WTC11 (cell line): ENCODE measurements at places on chromosomes 5 and 9. TPM values are rescaled to one million over a fixed set of nuclear protein-coding genes. Genes with fewer than 3 reads are reported as not detected.

GRCh38 chr5:7415123-7415522, 19.2 kb downstream of the ADCY2 start:
- no peak for DNase-seq
- no peak overlapping the region for H3K4me3 ChIP-seq
- no peaks in the 10 kb centered on the region for H3K27me3 ChIP-seq
- peaks cover 55% of the 10 kb centered on the region for H3K36me3 ChIP-seq
- H3K27ac ChIP-seq = no peak overlapping the region

HMMR gene
- 69.1 to 78.5 TPM (median 73.3 TPM) in 3 replicates for total RNA-seq

- H3K27me3 ChIP-seq = no peaks in the 10 kb centered on the region
- H3K4me3 ChIP-seq = no peak overlapping the region
- no peak for DNase-seq
- 0 out of 2 replicates have a peak, but pooled peaks cover 2% of the 10 kb centered on the region for H3K36me3 ChIP-seq
These were observed 36.4 kb upstream of the GDNF start for GRCh38 chr5:37876245-37876644.

- DNase-seq = no peak
- H3K4me3 ChIP-seq = no peak overlapping the region
- no peaks in the 10 kb centered on the region; the same call in 1 of the 2 replicates for H3K27me3 ChIP-seq
- H3K36me3 ChIP-seq = peaks cover 27% of the 10 kb centered on the region
- H3K4me1 ChIP-seq = no peaks in the 10 kb centered on the region
These were observed 17.8 kb downstream of the UNC13B start for GRCh38 chr9:35179347-35180280.

GRCh38 chr9:112487799-112488340, 1.2 kb downstream of the KIAA1958 start:
- no peaks in the 10 kb centered on the region for H3K27me3 ChIP-seq
- DNase-seq = no peak
- H3K4me3 ChIP-seq = peak overlapping the region; percentile 94
- H3K36me3 ChIP-seq = peaks cover 9% of the 10 kb centered on the region

GRCh38 chr9:86183229-86184137, 76.0 kb downstream of the C9orf153 start:
- peaks cover 4% of the 10 kb centered on the region for H3K27me3 ChIP-seq
- H3K4me3 ChIP-seq = no peak overlapping the region
- peaks cover 9% of the 10 kb centered on the region for H3K36me3 ChIP-seq
- DNase-seq = no peak
- H3K4me1 ChIP-seq = peaks cover 55% of the 10 kb centered on the region
- no peak overlapping the region for H3K27ac ChIP-seq

FOXD4L4 gene
- 0.14 TPM in 1 of 3 replicates, not detected in the others for total RNA-seq

- H3K36me3 ChIP-seq = no peaks in the 10 kb centered on the region
- no peak overlapping the region for H3K4me3 ChIP-seq
- no peak for DNase-seq
These were observed 305.9 kb downstream of the CYLC2 start for GRCh38 chr9:103301051-103301450.

DNA sequence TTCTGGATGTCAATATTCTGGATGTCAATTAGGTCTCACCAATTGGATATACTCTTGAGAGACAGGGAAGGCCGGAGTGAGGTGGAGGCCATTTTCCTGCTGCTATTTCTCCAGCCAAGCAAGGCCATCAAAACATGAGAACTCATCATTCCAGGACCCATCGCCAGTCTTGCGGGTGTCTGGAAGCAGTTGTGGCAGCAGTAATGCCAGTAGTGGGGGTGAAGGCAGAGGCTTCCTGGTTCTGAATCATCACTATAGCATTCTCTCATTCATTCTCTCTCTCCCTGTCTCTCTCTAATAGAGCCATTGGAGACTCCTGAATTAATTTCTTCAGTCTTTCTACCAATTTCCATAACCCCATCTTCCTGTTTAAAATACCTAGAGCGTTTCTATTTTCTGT, 71.8 kb downstream of the EGFLAM start:
- DNase-seq = no peak

DNA sequence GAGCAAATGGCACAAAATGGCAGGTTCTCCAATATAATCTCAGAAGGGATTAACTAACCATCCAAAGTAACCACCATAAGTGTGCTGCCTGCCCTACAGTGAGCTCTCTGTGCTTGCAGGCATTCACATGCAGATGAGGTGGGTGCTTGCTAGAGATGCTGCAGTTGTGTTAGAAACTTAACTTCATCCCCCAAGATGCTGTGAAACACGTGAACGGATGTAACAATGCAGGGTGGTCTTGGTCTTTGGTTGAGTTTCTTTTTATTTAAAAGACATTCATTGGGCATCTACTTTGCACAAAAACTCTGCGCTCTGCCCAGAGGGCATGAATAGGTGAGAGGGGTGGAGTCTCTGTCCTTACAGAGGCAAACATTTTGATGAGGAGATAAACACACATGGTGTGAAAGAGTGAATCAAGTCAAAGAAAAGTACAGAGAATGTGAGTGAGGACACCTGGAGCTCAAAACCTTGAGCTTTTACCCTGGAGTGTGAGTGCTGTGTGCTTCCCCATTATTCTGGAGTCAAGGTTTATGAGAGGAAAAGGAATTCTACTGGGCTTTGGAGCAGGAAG, 143.9 kb upstream of the DAP start:
- peaks cover 11% of the 10 kb centered on the region for H3K27me3 ChIP-seq
- peak overlapping the region; percentile 14; the same call in 1 of the 2 replicates for H3K27ac ChIP-seq
- H3K4me1 ChIP-seq = peaks cover 57% of the 10 kb centered on the region
- peak overlapping the region; percentile 36; the same call in 1 of the 2 replicates for H3K4me3 ChIP-seq
- DNase-seq = peak; percentile 23

GRCh38 chr9:34430843-34431437, 27.4 kb downstream of the FAM219A start:
- no peaks in the 10 kb centered on the region for H3K36me3 ChIP-seq
- H3K27ac ChIP-seq = no peak overlapping the region
- peaks cover 9% of the 10 kb centered on the region for H3K4me1 ChIP-seq
- no peak overlapping the region for H3K4me3 ChIP-seq
- peak; percentile 65 for DNase-seq

- H3K36me3 ChIP-seq = no peaks in the 10 kb centered on the region
- no peak for DNase-seq
- H3K27me3 ChIP-seq = no peaks in the 10 kb centered on the region
- H3K4me3 ChIP-seq = no peak overlapping the region
These were observed 68.7 kb downstream of the LNPEP start for GRCh38 chr5:97004423-97005060.

- no peaks in the 10 kb centered on the region for H3K27me3 ChIP-seq
- peaks cover 37% of the 10 kb centered on the region for H3K36me3 ChIP-seq
- DNase-seq = no peak
- H3K4me1 ChIP-seq = no peaks in the 10 kb centered on the region
- no peak overlapping the region for H3K27ac ChIP-seq
These were observed 36.0 kb downstream of the ANP32B start for GRCh38 chr9:98019098-98019497.

- H3K4me3 ChIP-seq = no peak overlapping the region
- H3K4me1 ChIP-seq = peaks cover 3% of the 10 kb centered on the region; the same call in 1 of the 2 replicates
- peaks cover 14% of the 10 kb centered on the region for H3K27me3 ChIP-seq
- H3K36me3 ChIP-seq = no peaks in the 10 kb centered on the region
These were observed 10.9 kb upstream of the LAMC3 start for GRCh38 chr9:130997925-130998596.

- H3K4me1 ChIP-seq = no peaks in the 10 kb centered on the region; the same call in 1 of the 2 replicates
- no peaks in the 10 kb centered on the region for H3K36me3 ChIP-seq
- H3K27me3 ChIP-seq = no peaks in the 10 kb centered on the region
- no peak overlapping the region for H3K27ac ChIP-seq
- DNase-seq = no peak
- H3K4me3 ChIP-seq = no peak overlapping the region
These were observed 9.1 kb upstream of the AK3 start for GRCh38 chr9:4750023-4750673.

DNA sequence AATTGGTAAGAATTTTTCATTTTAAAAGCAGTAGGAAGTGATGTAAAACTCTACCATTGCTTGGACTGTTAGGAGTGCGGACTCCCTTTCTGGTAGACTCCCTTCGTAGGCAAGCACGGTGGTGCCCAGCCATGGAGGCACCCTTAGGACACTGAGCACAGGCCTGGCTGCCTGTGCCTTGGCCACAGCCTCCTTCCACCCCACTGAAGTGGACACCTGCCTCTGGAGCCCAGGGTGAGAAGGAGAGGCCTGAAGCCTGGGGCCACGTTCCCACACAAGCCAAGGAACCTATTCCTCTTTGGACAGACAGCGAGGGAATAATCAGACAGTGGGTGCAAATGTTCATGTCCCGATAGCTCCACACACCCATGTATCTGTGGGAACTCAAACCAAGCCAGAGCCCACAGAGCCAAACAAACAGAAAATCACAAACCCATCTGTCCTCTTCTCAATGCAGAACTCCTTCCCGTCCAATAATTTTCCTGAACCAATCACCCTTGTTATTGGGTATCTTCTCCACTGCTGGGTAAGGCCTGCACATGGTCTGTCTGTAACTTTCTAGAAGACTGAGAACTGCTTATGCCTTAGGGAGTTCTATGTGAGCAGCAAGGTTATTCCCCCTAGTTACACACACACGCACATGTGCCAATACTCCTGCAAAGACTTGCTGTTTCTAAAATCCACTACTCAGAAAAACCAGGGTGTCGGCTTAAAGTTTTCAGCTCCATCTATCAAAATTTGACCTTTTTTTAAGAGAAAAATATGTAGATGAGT, 45.2 kb downstream of the UBE2QL1 start:
- H3K27me3 ChIP-seq = peaks cover 19% of the 10 kb centered on the region
- H3K4me1 ChIP-seq = peaks cover 17% of the 10 kb centered on the region
- H3K4me3 ChIP-seq = no peak overlapping the region
- H3K27ac ChIP-seq = no peak overlapping the region

TRIM7 gene
- 0.64 to 1.4 TPM (median 0.98 TPM) in 3 replicates for total RNA-seq

GRCh38 chr9:29214154-29214689, 1640.9 kb upstream of the C9orf72 start:
- peak; percentile 72 for DNase-seq
- peak overlapping the region; percentile 93 for H3K4me3 ChIP-seq
- H3K4me1 ChIP-seq = peaks cover 36% of the 10 kb centered on the region
- H3K27me3 ChIP-seq = peaks cover 39% of the 10 kb centered on the region

SLC6A3 gene
- total RNA-seq = 0.53 to 0.74 TPM (median 0.64 TPM) in 3 replicates

LRRC70 gene
- total RNA-seq = 0.37 to 0.44 TPM (median 0.44 TPM) in 3 replicates

GFRA3 gene
- total RNA-seq = 0.69 to 1.3 TPM (median 0.94 TPM) in 3 replicates

GRCh38 chr9:113948891-113949570, 72.9 kb downstream of the ZNF618 start:
- H3K27me3 ChIP-seq = no peaks in the 10 kb centered on the region
- no peak for DNase-seq
- H3K4me3 ChIP-seq = no peak overlapping the region
- no peak overlapping the region for H3K27ac ChIP-seq

DNA sequence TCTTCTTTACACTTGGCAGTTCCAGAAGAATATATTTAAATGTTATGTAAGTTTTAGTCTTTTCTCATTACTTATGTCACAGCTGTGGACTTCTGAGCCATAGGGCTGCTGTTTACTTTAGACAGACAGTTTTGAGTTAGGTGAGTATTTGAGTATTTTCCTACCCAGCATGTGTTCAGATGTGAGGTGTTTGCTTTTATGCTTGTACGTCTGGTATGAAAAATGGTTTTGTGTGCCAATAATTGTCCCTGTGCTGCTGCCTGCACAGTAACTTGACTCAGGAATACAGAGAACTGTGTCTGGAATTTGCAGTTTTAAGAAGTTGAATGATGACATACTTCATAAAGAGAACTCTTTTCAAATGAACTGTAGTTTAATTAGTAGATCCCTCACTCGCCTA, 20.8 kb downstream of the MEGF10 start:
- peaks cover 10% of the 10 kb centered on the region for H3K36me3 ChIP-seq
- H3K4me3 ChIP-seq = no peak overlapping the region
- H3K27ac ChIP-seq = peak overlapping the region; percentile 24; the same call in 1 of the 2 replicates
- H3K4me1 ChIP-seq = peaks cover 63% of the 10 kb centered on the region

GRCh38 chr5:52015760-52016159, 632.5 kb downstream of the ISL1 start:
- H3K36me3 ChIP-seq = no peaks in the 10 kb centered on the region
- no peak overlapping the region for H3K27ac ChIP-seq
- H3K27me3 ChIP-seq = no peaks in the 10 kb centered on the region
- H3K4me1 ChIP-seq = peaks cover 9% of the 10 kb centered on the region
- DNase-seq = no peak

PDE6A gene
- total RNA-seq = not detected in 3 replicates

DNA sequence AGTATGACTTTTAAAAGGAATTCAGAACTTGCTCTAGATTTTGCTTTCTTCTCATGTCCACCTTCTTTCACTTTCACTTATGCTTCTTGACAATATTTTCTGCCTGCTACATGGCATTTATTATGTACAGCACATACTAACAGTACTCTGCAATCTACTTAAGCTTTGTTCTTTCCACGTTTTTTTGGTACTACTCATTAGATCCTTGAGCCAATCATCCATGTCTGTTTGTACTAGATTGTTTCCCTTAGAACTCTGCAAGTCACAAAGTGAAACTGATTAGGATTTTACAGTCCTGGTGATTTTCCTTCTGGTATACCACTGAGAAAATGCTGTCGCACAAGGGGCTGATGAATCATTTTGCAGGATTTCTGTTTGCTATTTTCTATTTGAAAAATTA, 78.3 kb downstream of the PARP8 start:
- peak overlapping the region; percentile 88; the same call in 1 of the 2 replicates for H3K27ac ChIP-seq
- H3K4me3 ChIP-seq = no peak overlapping the region
- no peaks in the 10 kb centered on the region for H3K36me3 ChIP-seq
- H3K27me3 ChIP-seq = no peaks in the 10 kb centered on the region
- DNase-seq = no peak
- peaks cover 40% of the 10 kb centered on the region for H3K4me1 ChIP-seq

ENTPD8 gene
- total RNA-seq = 2.0 to 2.5 TPM (median 2.3 TPM) in 3 replicates

- peak overlapping the region; percentile 81 for H3K4me3 ChIP-seq
- peaks cover 69% of the 10 kb centered on the region for H3K4me1 ChIP-seq
- peaks cover 14% of the 10 kb centered on the region for H3K36me3 ChIP-seq
These were observed 2.6 kb downstream of the VLDLR start for GRCh38 chr9:2624051-2624682.

GRCh38 chr5:37043693-37044092, 167.1 kb downstream of the NIPBL start:
- H3K4me3 ChIP-seq = no peak overlapping the region
- no peaks in the 10 kb centered on the region for H3K4me1 ChIP-seq
- no peak overlapping the region for H3K27ac ChIP-seq
- no peaks in the 10 kb centered on the region for H3K27me3 ChIP-seq

MUSK gene
- total RNA-seq = not detected in 3 replicates

DNA sequence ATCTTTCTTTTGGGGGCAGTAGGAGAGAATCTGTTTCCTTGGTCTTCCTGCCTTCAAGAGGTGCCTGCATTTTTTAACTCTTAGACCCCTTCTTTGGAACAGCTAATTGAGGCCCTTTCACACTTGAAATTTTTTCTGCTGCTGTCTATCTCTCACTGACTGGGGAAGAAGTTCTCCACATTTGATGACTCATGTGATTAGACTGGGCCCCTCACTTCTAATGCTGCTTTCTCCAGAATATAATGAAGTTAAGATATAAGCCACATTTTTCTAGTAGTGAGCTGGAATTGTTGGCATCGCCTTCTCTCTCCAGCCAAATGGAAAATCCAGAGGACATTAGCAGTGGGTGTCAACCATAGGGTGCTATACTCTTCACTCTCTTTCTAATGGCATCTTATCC, 12.4 kb downstream of the ZNF474 start:
- H3K27ac ChIP-seq = no peak overlapping the region
- no peak for DNase-seq
- H3K4me3 ChIP-seq = no peak overlapping the region
- H3K27me3 ChIP-seq = no peaks in the 10 kb centered on the region

GRCh38 chr5:128673411-128673957, 135.4 kb upstream of the FBN2 start:
- DNase-seq = no peak
- H3K27me3 ChIP-seq = no peaks in the 10 kb centered on the region
- no peak overlapping the region for H3K27ac ChIP-seq
- no peak overlapping the region for H3K4me3 ChIP-seq
